CD4-positive, alpha-beta T cell treated with Interleukin-12 subunit alpha and Interleukin-12 subunit beta, for 1 hour (primary cell): ENCODE measurements at places on chromosomes 4 and X.

DNA sequence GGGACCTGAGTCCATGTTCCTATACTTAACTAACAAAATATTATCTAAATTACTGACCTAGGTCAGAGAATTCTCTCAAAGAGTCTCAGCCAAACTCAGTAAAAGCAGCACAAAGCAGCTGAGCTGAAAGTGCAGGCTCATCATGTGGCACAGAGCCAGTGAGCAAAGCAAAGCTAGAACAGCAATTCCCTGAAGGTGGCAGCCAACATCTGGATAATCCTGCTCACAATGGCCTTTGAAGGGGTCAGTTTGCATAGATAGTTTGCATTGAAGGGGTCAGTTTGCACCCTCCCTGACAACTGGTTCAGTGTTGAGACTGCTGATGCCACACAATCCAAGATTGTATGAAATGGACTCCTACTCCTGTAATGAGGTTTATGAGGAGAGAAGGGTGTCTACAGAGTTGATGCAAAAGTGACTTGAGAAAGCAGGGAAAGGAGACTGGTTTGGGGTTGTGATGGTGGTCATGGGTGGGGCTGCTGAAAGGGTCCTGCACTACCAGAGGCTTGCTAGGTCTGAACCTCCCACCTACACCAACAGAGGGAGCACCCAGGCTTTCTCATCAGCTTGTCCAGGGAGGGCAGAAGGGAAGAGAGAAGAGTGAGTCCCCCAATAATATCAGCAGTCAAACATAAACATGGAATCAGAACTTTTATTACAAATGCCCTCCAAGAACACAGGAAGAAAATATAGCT, 39.7 kb downstream of the TRIM61 start:
- no peak for DNase-seq

DNA sequence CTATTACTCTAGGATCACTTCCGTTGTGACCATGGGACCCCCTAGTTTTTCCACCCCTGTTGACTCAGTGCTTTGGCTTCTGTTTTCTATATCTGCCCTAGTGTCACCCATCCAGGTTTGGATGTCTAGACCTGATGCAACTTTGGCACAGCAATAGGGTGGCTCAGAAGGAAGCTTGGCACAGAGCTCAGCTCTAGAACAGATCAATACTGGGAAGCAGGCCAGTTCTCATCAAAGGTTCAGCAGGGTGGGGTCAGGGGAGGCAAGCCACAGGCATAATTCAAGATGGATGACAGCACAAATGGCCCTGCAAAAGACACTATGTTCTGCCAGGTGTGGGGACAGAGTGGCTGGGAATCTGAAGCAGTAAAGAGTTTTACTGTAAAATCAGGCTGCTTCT, 74.2 kb upstream of the EGFL6 start:
- DNase-seq: no peak

GRCh38 chr4:142396279-142396678, 449.8 kb downstream of the INPP4B start:
- DNase-seq: no peak

DNA sequence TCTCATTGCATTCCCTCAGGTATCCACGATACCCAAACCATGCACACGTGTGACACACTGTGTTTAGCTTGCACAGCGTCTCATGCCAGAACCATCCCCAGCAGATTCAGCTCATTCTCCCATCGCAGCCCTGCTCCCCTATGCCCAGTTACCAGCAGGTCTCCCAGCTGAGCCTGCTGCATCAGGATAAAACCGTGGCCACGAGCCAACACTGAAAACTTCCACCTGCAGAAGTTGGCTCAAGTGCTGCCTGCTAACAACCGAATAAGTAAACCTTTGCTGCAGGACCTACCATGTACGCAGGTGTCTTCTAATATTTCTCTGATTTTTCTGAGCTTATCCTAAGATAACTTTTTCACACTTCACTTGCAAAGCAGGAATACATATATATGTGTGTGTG, 120.4 kb upstream of the STS start:
- DNase-seq: no peak

GRCh38 chrX:46589977-46590723, 16.6 kb downstream of the CHST7 start:
- peak; percentile 20 for DNase-seq

DNA sequence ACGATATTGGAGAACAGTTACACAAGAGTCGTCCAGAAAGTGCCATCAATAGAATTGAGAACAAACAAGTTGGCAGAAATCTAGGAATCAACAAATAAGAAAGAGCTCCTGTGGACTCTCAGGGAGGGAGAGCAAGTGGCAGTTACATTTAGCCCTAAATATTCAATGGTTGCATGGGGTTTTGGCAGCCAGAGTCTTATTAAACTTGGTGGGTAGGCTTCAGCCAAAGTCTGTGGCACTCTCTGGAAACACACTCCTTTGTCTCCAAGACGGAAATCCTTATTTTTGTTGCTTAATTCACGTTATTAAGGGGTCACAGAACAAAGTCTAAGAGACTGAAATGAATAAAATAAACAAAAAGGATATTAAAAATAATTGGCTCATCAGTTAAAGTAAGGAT, 742.2 kb upstream of the ATOH1 start:
- DNase-seq: no peak

DNA sequence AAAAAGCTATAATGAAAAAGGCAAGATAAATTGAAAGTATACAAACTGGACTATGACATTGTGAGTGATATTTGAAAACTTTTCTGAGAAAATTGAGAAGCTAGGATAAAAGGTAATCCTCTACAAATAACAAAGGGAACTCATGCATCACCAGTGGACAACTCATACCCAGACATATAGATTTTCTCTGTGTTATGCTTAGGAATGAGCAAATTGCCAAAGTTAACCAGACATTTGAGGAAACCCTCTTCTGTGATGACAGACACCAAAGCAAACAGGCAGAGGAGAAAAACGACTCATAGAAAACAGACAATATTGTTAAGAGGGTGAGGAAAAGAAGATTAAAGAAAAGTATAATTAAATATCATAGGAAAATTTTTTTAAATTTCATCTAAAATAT, 186.5 kb downstream of the MAB21L2 start:
- no peak for DNase-seq
